ENCODE measurements at places on chromosomes 5 and 9.

GRCh38 chr9:38036359-38037084 lies 32.5 kb downstream of the SHB start:
- no peak for DNase-seq

DNA sequence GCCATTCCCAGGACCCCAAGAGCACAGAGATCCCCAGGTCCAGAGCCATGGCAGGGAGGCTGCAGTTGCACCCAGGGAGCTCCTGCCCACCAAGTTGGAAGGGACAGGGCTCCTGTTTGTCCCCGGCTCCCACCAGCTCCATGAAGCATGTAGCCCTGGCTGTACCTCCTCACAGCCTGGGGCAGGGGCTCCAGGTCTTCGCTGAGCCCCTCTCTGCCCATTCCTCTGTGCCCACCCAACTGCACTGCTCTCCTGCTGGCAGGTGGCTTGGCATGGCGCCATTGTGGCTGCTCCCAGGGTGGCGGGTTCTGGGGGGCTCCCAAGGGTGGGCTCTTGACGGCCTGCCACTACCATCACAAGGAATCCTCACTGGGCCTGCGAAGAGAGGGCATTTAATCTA lies 197.5 kb upstream of the DAB2 start:
- DNase-seq, result no peak

DNA sequence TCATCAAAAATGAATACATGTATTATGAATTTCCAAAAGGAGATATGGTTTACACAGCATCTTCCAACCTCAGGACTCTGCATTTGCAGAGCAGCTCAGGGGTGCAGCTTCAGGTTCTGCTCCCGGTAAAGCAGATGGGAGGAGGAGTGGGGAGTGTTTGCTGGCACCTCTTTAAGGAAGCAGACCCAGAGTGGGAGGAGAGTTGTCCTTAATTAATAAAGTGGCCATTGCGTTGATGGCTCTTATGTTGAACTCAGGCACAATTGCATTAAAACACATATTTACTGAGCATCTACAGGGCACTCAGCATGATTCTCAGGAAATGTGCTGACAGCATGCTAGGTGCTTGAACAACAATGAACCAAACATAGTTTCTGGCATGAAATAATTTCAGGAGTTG lies 121.0 kb downstream of the PDZD2 start:
- no peak for DNase-seq

GRCh38 chr9:91681461-91682305 lies 258.1 kb upstream of the NFIL3 start:
- peak; percentile 84 for DNase-seq

GRCh38 chr5:57338068-57338867 lies 144.3 kb downstream of the ACTBL2 start:
- peak; percentile 28 for DNase-seq

Data from activated CD8-positive, alpha-beta T cell treated with anti-CD3 and anti-CD28 coated beads for 36 hours (primary cell).